ENCODE measurements at places on chromosomes 16 and 17.

DNA sequence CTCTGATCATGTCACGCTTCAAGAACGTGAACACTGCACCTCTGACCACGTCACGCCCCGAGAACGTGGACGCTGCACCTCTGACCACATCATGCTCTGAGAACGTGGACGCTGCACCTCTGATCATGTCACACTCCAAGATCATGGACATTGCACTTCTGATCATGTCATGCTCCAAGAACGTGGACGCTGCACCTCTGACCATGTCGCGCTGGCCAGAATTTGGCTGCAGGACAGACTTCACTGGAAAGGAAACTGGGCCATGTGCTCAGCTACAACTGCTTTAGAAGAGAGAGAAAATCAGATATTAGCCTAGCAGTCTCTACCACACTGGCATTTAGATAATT, 182.7 kb downstream of the RPTOR start:
- no peak for DNase-seq

DNA sequence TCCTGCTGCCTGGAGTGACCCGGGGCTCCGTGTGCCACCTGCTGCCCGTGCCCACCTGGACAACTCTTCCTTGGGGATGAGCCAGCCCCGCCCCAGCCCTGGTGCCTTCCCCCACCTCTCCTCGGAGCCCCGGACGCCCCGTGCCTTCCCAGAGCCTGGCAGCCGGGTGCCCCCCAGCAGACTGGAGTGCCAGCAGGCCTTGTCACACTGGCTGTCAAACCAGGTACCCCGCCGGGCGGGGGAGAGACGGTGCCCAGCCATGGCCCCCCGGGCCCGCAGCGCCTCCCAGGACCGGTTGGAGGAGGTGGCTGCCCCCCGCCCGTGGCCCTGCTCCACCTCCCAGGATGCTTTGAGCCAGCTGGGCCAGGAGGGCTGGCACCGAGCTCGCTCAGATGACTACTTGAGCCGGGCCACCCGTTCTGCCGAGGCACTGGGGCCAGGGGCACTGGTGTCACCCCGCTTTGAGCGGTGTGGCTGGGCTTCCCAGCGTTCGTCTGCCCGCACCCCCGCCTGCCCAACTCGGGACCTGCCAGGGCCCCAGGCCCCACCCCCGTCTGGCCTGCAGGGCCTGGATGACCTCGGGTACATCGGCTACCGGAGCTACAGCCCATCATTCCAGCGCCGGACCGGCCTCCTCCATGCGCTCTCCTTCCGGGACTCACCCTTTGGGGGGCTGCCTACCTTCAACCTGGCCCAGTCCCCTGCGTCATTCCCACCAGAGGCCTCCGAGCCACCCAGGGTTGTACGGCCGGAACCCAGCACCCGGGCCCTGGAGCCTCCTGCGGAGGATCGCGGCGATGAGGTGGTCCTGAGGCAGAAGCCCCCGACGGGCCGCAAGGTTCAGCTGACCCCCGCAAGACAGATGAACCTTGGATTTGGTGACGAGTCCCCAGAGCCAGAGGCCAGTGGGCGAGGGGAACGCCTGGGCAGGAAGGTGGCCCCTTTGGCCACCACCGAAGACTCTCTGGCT, 38.4 kb downstream of the ARHGAP23 start:
- DNase-seq = no peak

DNA sequence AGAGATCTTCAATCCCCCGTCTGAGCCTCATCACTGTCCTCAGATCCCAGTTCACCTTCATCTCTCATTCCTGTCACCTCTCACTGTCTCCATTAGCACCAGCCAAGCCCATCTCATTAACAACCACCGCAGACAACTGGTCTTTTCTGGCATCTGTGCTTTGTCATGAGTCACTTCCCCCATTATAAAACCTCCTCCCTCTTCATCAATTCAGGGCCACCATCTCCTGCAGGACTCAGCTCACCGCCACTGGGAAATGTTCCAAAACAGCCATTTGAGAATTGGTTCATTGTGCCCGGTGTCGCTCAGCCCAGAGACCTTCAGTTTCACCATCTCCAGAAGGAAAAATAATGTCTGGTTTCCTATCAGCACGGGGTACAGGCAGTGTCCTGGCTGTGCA, 56.9 kb upstream of the TEKT3 start:
- DNase-seq = no peak

DNA sequence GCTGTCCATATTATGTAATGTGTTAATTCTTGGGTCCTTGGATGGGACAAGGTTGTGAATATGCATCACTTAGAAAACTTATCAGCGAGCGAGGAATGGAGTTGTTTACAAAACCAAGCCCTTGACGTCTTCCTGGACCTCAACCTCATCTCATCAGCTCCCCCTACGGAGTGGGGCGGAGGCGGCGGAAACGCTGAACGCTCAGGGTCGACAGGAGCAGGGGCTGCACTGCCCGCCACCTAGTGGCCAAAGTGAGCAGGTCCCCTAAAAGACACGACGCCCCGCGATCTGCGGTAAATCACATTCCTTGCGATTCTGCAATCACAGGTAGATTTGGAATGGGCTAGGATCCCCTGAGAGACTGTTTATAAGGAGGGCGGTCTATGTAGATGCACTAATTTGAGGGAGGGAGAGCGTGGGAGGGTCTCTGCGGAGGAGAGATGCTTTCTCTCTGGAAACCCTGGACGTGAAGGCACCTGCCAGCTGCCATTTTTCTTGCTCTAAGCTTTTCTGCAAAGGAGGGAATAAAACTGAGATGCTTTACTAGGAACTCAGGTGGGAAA, 5.4 kb upstream of the ICAM2 start:
- DNase-seq = peak; percentile 57

- no peak for DNase-seq
These were observed 25.4 kb downstream of the CRAMP1 start for GRCh38 chr16:1637526-1637925.

- no peak for DNase-seq
These were observed 52.0 kb upstream of the ZNF629 start for GRCh38 chr16:30838876-30839471.

DNA sequence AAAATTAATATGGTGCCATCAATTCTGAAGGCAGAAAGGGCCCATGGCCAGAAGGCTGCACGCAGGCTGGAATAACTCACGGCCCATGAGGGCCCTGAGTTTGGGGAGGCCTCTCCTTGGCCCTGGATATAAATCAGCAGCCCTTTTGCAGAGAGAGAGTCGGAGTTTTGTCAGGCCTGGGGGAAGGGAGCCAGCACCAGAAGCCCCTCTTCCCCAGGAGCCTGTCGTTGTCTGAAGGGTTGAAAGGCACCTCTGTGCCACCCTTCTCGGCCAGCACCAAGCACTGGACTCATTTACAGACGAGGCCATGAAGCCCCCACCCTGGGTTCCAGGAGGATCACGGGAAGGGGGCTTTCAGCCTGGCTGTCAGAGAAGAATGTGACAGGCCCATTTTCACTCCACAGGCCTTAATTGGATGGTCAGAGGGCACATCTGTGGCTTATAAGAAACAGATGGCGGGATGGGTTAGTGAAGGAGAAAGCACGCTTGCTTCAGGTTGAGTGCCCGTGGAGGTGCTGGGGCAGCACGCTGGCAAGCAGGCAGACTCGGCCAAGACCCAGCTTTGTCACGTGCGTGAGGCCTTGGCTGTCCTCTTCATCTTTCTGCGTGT, 140.6 kb downstream of the CLEC16A start:
- no peak for DNase-seq

DNA sequence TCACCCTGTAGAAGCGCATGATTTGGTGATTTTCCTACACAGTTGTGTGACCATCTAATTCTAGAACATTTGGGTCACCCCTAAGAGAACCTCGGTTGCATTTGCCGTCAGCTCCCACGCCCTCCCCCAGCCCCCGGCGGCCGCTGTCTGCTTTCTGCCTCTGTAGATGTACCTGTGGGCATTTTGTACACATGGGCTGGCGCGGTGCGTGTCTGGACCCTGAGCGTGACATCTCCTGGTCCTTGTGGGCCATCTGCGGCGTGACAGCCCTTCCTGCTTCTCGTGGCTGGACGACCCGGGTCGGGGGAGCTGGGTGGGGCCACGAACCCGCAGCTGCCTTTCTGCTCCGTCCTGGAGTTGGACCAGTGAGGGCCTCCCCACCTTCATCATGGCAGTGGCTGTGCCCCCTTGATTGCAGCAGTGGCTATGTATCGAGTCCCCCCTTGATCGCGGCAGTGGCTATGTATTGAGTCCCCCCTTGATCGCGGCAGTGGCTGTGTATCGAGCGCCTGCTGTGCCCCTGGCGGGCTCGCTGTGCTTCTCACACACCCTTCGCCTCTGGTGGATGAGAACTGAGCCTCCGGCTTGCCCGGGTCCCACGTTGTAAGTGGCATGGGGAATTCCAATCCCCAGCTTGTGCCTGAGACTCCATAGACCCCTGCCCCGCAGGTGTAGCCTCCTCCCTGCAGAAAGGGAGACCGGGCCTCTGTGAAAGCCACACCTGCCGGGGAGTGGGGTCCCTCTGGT, 24.1 kb downstream of the GSE1 start:
- no peak for DNase-seq

DNA sequence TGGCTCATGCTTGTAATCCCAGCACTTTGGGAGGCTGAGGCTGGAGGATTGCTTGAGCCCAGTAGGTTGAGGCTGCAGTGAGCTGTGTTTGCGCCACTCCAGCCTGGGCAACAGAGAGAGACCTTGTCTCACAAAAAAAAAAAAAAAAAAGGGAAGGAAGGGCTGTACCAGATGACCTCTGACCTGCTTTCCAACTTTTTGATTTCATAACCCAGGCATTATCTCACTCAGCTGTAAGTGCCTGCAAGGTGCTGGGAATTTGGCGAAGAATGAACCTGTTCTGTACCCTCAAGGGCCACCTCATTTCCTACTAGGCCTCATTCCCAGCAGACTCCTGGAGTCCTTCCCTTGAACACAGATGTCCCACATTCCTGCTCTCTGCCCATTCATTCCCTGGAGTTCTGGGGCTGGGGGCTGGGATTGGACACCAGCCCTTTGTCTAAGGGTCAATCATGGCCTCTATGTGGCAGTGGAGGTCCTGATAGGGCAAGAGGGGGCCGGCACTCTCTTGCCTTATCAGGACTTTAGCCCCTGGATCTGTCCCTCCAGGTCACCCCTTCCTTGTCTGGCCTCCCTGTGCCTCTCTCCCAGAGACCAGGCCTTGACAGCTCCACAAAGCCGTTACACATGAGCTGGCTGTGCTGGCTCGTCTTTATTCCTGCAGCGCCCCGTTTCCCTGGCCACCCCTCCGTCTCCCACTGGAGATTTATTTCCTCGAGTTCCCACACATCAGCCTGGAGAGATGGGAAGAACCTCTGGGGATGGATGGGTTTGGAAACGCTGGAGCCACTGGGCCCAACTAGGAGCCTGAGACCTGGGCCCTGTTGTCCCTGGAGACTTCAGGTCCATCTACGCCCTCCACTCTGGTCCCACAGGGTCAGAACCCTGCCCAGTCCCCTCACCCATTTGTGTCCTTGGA, 821 bp upstream of the GFAP start:
- no peak for DNase-seq

DNA sequence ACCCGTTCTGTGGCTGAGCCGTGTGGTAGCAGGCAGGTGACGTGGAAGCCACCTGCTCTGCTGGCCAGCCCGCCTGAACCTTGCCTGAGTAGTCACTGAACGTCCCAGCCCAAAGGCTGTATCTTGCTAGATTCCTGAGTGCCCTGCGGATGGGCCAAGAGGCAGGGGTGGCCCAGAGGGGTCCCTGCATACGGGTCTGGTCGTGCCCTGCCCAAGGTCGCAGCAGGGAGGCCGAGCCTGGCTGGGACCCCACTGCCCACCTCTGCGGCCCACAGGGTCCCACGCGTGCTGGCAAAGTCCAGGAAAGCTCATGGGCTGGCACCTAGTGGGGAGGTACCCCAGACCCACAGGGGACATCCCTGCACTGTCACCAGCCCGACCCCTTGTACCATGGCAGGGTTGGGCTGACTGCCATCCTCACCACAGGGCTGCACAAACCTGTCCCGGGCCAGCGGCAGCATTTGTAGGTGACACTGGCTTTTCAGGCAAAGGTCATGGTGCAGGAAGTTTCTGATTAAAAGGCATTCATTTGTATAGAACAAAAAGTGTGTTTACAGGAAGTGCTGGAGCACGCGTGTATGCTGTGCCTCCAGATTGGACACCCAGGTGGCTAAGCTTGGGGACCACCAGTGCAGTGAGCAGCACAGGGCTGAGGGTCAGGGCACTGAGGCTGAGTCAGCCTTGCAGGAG, 45.1 kb upstream of the ZC3H18 start:
- DNase-seq = no peak

- no peak for DNase-seq
These were observed 17.9 kb downstream of the CEP295NL start for GRCh38 chr17:78884876-78885667.

GRCh38 chr16:60246086-60246485, 1512.0 kb upstream of the GOT2 start:
- no peak for DNase-seq

- no peak for DNase-seq
These were observed 37.8 kb downstream of the MEAK7 start for GRCh38 chr16:84466692-84467091.

GRCh38 chr17:50596191-50597037, 35.9 kb downstream of the CACNA1G start:
- DNase-seq = no peak

- no peak for DNase-seq
These were observed 2.3 kb downstream of the RAB11FIP4 start for GRCh38 chr17:31393749-31394146.

DNA sequence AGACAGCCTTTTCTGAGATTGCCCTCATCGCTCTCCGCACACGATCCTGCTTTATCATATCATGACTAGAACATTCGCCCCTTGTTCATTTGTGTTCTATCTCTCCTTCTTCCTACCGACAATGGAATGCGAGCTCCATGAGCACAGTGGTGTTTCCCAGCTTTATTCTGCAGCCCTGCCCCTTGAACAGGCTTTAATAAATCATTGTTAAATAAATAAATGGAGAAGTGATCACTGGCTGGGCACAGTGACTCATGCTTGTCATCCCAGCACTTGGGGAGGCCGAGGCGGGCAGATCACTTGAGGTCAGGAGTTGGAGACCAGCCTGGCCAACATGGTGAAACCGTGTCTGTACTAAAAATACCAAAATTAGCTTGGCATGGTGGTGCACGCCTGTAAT, 1063.3 kb upstream of the EEF2KMT start:
- DNase-seq = no peak

GRCh38 chr17:38800237-38800760, 943 bp upstream of the PIP4K2B start:
- no peak for DNase-seq

- no peak for DNase-seq
These were observed 134.3 kb downstream of the HAPSTR1 start for GRCh38 chr16:9225527-9226316.

DNA sequence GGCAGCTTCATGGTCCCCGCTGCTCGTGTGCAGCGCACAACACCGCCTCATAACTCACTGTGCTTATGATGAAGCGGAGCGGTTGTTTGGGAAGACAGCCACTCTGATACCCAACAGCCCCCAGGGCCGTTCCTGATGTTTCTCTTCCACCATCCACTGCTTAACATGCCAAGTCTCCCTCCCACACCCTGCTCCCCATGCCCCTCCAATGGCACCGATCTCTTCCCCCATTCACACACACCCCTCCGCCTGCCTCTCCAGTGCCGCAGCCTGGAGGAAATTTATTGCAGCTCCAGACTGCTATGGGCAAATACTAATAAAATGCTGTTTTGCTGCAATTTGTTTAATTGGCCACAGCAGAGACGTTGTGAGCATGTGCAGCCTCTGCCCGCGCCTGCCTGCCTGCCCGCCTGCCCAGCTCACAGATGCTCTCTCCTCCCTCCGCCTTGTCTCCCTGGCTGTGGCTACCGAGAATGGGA, 80.3 kb upstream of the LHX1 start:
- DNase-seq = no peak
